ENCODE measurements at places on chromosomes 4 and X. TPM values are rescaled to one million over a fixed set of nuclear protein-coding genes. Genes with fewer than 3 reads are reported as not detected.

PRKG2 gene
- 5.1 TPM for total RNA-seq

PAGE1 gene
- not detected for total RNA-seq

USP51 gene
- under 0.01 TPM for total RNA-seq

AWAT1 gene
- total RNA-seq, result not detected

ZMYM3 gene
- 7.8 TPM for total RNA-seq

TIMM8A gene
- 12.1 TPM for total RNA-seq
